ENCODE measurements at places on chromosomes 13 and 19. TPM values are rescaled to one million over a fixed set of nuclear protein-coding genes. Genes with fewer than 3 reads are reported as not detected.

CNFN gene
- not detected for total RNA-seq

ERICH4 gene
- total RNA-seq: not detected

ZNF560 gene
- not detected for total RNA-seq

CEACAM20 gene
- not detected for total RNA-seq

GARIN5A gene
- total RNA-seq: not detected

GNG7 gene
- total RNA-seq: 6.0 TPM

F7 gene
- not detected for total RNA-seq

IFNL4 gene
- total RNA-seq: not detected

ADGRL1 gene
- total RNA-seq: 26.3 TPM

RB1 gene
- total RNA-seq: 45.8 TPM

SPRED3 gene
- total RNA-seq: 19.6 TPM

DNA sequence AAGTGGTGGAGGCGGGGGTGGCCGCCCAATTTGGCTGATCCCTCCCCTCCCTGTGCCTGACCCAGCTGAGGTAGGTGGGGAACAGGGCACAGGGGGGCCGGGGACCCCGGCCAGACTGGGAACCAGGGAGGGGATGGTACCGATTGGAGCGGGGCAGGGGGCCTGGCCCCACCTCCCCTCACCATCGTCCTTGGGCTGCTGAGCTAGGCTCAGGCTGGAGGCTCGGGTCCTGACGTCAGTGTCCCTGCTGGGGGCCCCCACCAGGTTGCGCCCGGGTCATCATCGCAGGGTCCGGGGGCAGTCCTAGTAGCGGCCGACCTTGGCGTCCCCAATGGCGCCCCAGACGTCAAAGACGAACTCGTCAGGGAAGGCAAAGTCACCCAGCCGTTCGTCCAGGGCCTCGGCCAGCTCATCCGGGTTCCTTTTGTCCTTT is 3.0 kb upstream of the PTGER1 start:
- no peak for DNase-seq
- no peak overlapping the region for H3K27ac ChIP-seq
- peaks cover 3% of the 10 kb centered on the region for H3K36me3 ChIP-seq
- H3K4me1 ChIP-seq: no peaks in the 10 kb centered on the region
- no peak overlapping the region for H3K4me3 ChIP-seq

DNA sequence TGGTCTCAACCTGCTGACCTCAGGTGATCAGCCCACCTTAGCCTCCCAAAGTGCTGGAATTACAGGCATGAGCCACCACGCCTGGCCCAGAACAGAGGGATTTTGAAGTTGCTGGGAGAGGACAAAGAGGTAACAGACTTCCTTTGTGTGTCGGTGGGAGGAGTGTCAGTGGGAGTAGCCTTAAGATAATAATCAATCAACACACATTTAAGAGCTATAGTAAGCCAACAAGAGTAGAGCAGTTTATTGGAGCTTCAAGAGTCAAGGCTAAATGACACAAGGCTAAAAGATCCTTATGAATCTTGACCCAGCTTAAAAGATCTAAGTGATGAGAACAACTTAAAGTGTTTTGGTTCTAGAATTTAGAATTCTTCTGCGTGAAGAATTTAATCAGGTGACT is 47.3 kb upstream of the NBEA start:
- no peak overlapping the region for H3K4me3 ChIP-seq
- H3K36me3 ChIP-seq: no peaks in the 10 kb centered on the region
- no peak overlapping the region for H3K27ac ChIP-seq
- DNase-seq: no peak
- no peaks in the 10 kb centered on the region for H3K27me3 ChIP-seq
- H3K4me1 ChIP-seq: peaks cover 2% of the 10 kb centered on the region

DNA sequence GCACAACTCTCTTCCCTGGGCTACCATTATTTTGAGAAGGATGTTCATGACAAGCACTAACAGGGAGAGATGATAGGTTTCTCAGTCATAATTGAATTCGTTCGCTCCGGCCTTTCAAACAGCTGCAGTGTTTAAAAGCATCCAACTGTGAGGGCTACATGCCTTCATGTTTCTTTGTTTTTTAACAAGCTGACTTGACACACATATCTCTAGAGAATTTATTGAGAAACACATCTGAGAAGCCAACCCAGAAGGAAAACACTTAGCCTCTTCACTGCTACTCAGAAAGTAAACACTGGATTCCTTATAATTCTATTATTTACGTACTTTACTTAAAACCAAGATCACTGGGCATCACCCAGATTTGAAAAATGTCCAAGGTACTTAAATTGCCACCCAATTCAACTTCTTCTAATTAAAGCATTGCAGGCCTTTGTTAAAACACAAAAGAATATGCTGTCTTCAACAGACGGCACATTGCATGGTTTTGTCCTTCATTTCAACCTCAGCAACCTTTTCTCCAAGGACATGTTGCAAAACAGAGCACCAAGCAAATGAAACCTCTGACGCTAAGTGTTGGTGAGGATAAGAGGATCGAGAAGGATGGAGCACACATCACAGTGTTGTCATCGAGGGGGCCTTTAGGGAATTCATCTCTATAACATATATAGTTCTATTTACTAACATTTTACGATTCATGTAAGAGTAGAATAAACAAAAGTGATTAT is 75.8 kb downstream of the TBC1D4 start:
- H3K27ac ChIP-seq: no peak overlapping the region
- DNase-seq: no peak
- no peaks in the 10 kb centered on the region for H3K27me3 ChIP-seq
- H3K4me1 ChIP-seq: no peaks in the 10 kb centered on the region

DNA sequence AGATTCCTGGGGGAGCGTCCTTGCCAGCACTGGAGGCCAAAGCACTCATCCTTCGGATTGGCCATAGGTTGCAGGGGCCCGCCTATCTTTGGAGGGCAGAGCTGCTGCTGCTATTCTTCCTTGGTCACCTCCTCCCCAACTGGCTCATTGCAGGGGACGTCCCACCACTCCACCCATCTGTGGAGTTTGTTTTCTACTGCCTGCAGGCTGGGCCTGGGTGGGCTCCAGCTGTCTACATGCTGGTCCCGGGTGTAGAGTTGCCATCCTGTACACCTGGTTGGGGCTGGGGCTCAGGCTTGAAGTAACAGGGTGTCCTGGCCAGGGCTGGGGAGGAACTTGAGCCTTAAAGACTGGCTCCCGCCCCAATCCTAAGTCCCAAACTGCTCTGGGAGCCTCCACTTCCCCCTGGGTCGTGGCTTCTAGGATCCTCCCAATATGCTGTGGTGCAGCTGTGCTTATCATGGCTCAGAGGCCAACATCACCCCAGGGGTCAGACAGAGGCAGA is 2.1 kb downstream of the RNF225 start:
- no peaks in the 10 kb centered on the region for H3K27me3 ChIP-seq
- H3K4me1 ChIP-seq: no peaks in the 10 kb centered on the region
- DNase-seq: peak; percentile 69
- H3K36me3 ChIP-seq: peaks cover 3% of the 10 kb centered on the region

- no peaks in the 10 kb centered on the region for H3K27me3 ChIP-seq
- H3K4me3 ChIP-seq: no peak overlapping the region
- no peaks in the 10 kb centered on the region for H3K4me1 ChIP-seq
Measured at GRCh38 chr19:872266-872951, 12.9 kb downstream of the CFD start.

DNA sequence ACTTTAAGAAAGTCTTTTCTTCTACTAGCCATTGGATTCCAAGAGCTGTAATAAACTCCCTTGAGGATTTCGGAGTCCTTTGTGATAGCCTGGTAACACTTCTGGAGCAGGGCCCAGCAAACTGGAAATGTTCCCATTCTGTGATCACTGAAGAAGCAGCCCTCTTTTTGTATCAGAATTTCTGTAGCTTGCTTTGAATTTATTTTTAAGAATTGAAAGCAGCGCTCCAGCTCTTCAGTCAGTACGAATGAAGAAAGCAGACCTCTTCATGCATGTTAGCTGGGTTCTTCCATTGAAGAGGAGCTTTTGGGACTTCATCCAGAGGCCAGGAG is 141.5 kb downstream of the AKAP11 start:
- no peak for DNase-seq
- H3K4me1 ChIP-seq: no peaks in the 10 kb centered on the region
- no peaks in the 10 kb centered on the region for H3K27me3 ChIP-seq
- H3K4me3 ChIP-seq: no peak overlapping the region
- H3K27ac ChIP-seq: no peak overlapping the region

DNA sequence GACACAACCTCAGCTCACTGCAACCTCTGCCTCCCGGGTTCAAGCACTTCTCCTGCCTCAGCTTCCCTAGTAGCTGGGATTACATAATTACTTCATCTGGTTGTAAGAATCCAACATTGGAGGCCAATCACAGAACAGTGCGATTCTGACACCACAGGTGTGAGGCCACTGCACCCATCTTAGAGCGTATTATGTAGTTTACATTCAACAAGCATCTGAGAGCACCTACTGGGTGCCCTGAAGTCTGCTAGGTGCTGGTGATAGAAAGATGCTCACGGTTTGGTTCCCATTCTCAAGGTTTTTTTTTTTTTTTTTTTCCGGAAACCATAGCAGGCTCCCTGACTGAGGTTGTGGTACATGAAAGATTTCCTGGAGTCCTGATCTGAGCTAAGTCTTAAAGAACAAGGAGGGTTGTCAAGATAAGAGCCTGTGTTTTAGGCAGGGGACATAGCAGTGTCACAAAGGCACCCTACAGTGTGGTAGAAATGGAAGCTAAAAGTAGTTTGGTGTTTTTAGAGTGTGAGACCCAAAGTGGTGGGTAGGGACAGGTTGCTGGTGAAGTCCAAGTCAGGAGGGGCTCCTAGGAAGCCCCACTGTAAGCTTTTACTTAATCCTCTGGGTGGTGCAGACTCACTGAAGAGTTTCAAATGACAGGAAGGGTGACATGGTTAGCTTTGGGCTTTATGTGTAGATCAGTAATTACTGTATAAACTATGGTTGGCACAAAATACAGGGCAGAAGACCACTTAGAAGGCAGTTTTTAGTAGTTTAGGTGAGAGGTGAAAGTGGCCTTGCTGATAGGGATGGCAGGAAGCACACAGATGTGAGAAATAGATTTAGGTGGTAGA is 15.2 kb downstream of the SAE1 start:
- H3K36me3 ChIP-seq: peaks cover 5% of the 10 kb centered on the region
- no peaks in the 10 kb centered on the region for H3K27me3 ChIP-seq
- H3K4me3 ChIP-seq: no peak overlapping the region
- no peaks in the 10 kb centered on the region for H3K4me1 ChIP-seq

GRCh38 chr19:44647144-44647543 is 3.4 kb downstream of the PVR start:
- no peaks in the 10 kb centered on the region for H3K27me3 ChIP-seq
- H3K4me1 ChIP-seq: no peaks in the 10 kb centered on the region
- DNase-seq: peak; percentile 52
- H3K4me3 ChIP-seq: no peak overlapping the region

GRCh38 chr13:22012686-22013085 is 341.8 kb downstream of the FGF9 start:
- no peaks in the 10 kb centered on the region for H3K36me3 ChIP-seq
- H3K4me1 ChIP-seq: no peaks in the 10 kb centered on the region
- H3K27me3 ChIP-seq: no peaks in the 10 kb centered on the region

- no peak overlapping the region for H3K4me3 ChIP-seq
- H3K27me3 ChIP-seq: no peaks in the 10 kb centered on the region
- DNase-seq: no peak
- H3K4me1 ChIP-seq: no peaks in the 10 kb centered on the region
Measured at GRCh38 chr13:111029957-111030609, 85.0 kb upstream of the ARHGEF7 start.

DNA sequence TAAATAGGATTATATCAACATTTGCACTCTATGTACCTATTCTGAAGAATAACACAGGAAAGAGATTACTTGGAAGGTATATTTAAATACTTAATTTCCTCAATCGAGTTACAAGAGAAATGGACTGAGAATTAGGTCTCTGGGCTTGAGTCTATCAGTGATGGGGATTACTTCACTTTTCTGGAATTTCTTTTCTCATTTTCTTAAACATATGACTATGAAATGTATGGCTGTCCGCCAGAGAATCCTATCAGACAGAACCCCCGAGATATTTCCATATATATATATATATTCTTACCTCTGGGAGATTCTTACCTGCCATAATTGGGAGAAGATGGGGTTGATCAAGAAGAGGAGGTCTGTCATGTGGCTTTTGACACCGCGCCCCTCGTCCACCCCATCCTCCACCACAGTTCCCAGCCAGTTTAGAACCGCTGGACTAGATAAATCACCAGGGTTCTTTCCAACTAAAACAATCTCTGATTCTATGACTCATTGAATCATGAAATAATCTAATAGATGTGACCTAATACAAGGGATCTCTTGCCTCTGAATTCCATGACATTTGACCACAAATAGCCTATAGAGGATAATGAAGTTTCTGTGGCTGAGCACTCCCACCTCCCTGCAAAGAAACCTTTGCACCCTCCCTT is 231.3 kb downstream of the TBC1D4 start:
- no peaks in the 10 kb centered on the region for H3K27me3 ChIP-seq
- H3K4me1 ChIP-seq: no peaks in the 10 kb centered on the region
- no peak overlapping the region for H3K4me3 ChIP-seq
- no peaks in the 10 kb centered on the region for H3K36me3 ChIP-seq
- DNase-seq: no peak

GRCh38 chr13:113916330-113916815 is 52.5 kb upstream of the GAS6 start:
- H3K4me3 ChIP-seq: no peak overlapping the region
- H3K36me3 ChIP-seq: no peaks in the 10 kb centered on the region
- H3K4me1 ChIP-seq: no peaks in the 10 kb centered on the region
- DNase-seq: no peak
- no peaks in the 10 kb centered on the region for H3K27me3 ChIP-seq

GRCh38 chr19:38055010-38055409 is 148.0 kb downstream of the SIPA1L3 start:
- no peak overlapping the region for H3K4me3 ChIP-seq
- H3K36me3 ChIP-seq: no peaks in the 10 kb centered on the region
- no peaks in the 10 kb centered on the region for H3K27me3 ChIP-seq
- H3K4me1 ChIP-seq: no peaks in the 10 kb centered on the region
- H3K27ac ChIP-seq: no peak overlapping the region

- no peaks in the 10 kb centered on the region for H3K27me3 ChIP-seq
- no peak for DNase-seq
- H3K4me3 ChIP-seq: no peak overlapping the region
Measured at GRCh38 chr13:83819156-83819555, 63.1 kb downstream of the SLITRK1 start.

All from aorta (tissue), 5 donors.